Renal pelvis (tissue), 12 donors: ENCODE measurements at places on chromosomes 11 and 22. TPM values are rescaled to one million over a fixed set of nuclear protein-coding genes. Genes with fewer than 3 reads are reported as not detected.

Gene NEU3
- polyA plus RNA-seq: 9.0 TPM

Gene SPDYC
- polyA plus RNA-seq: not detected

GRCh38 chr22:17549183-17549582, 14.1 kb upstream of the SLC25A18 start:
- no peak for DNase-seq

Gene RIBC2
- 7.0 TPM for polyA plus RNA-seq

DNA sequence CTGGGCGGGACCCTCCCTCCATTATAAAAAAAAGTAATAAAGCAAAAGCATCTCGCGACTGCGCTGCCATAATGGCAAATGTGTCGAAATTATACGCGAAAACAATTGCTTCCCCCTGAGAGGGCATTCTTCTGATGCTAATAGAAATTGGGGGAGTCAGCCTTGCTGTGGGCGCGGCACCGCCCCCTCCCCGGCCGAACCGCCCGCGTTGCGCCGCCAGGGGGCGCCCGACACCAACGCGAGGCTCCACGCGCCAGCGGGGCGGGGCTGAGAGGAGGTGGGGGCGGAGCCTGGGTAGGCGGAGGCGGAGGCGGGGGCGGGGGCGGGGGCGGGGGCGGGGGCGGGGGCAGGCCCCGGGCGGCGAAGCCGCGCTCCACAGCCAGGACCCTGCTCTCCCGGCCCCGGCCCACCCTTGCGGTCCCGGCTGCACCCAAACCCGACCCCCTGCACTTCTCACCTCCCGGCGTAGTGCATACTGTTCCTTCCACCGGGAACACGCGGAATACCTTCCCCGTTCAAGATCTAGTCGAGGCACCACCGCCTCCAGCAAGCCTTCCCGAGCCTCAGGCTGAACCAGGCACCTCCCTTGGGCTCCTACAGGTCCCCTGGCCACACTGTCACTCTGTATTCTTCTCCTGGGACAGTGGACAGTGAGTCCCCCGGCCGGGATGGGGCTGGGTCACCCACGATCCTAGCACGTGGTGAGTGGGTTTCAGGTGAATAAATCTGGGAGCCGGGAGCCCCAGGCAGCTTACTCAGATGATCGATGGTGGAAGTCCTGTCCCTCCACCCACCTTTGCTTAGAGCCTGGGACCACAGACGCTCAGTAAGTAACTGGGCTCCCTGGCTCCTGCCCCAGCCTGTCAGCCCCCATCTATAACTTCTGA, 15.5 kb upstream of the UPK3A start:
- no peak for DNase-seq

DNA sequence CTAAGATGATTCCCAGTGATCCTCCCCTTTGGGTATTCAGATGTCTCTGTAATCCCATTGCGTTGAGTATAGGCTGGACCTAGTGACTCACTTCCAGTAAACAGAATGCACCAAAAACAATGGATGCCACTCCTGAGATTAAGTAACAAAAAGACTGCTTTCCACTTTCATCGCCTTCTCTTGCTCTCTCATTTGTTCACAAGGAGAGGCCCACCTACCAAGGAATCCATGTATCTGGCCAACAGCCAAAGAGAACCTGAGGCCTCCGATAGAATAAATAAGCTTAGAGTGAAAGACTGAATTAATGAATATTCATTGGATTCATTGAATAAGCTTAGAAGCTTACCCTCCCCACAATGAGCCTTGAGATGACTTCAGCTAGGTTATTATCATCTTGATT, 454.6 kb downstream of the KCNA4 start:
- DNase-seq: no peak

Gene FAM181B
- 3.7 TPM for polyA plus RNA-seq

GRCh38 chr11:93528757-93529645, 14.2 kb downstream of the SMCO4 start:
- DNase-seq: no peak

GRCh38 chr11:117202386-117203068, 3.4 kb downstream of the TAGLN start:
- DNase-seq: no peak

Gene KRTAP5-7
- 0.21 TPM for polyA plus RNA-seq

Gene MRGPRX2
- not detected for polyA plus RNA-seq

DNA sequence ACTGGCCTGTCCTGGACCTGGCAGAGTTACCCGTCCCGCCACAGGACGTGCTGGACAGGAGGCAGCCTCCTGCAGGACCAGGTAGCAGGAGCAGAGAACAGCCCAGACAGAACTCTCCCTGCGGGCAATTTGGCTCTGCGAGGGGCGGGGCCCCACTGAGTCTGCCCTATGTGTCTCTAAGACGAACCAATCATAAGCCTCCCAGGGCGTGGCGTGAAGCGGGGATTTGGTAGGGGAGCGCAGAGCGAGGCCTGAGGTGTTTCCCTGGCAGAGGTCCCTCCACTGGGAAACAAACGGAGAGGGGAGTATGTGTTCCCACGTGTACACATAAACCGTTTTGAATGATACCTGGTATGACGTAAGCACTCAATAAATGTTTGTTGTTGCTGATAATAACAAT, 7.4 kb downstream of the CD82 start:
- DNase-seq: no peak

Gene F2
- 0.62 TPM for polyA plus RNA-seq

DNA sequence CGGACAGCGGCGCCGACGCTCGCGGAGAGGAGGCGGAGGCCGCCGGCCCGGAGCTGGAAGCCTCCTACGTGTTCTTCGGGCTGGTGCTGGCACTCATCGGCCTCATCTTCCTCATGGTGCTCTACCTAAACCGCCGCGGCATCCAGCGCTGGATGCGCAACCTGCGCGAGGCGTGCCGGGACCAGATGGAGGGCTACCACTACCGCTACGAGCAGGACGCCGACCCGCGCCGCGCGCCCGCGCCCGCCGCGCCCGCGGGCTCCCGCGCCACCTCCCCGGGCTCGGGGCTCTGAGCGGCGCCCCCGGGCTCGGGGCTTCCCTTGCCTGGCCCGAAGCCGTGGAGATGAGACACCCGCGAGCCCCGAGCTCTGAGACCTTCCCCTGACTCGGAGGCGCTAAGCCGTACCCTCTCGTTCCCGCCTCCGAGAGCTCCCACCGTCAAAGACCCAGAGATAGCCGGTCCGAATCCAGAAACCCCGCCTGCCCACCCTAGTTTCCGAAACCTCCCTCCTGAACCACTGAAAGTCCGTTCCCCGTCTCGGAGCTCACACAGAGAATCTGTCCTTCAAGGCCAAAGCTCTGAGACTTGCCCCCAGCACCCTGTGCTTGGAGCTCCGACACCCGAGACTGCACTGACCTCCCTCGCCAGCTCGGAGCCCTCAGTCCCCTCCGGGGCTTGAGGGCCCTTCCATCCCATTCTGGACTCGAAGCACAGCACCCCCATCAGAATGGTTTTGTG, 1.5 kb downstream of the TPBGL start:
- DNase-seq: no peak

GRCh38 chr11:10663990-10664389, 29.6 kb downstream of the IRAG1 start:
- no peak for DNase-seq

- DNase-seq: no peak
Observed at GRCh38 chr11:1675536-1676228, 21.3 kb upstream of the KRTAP5-6 start.

DNA sequence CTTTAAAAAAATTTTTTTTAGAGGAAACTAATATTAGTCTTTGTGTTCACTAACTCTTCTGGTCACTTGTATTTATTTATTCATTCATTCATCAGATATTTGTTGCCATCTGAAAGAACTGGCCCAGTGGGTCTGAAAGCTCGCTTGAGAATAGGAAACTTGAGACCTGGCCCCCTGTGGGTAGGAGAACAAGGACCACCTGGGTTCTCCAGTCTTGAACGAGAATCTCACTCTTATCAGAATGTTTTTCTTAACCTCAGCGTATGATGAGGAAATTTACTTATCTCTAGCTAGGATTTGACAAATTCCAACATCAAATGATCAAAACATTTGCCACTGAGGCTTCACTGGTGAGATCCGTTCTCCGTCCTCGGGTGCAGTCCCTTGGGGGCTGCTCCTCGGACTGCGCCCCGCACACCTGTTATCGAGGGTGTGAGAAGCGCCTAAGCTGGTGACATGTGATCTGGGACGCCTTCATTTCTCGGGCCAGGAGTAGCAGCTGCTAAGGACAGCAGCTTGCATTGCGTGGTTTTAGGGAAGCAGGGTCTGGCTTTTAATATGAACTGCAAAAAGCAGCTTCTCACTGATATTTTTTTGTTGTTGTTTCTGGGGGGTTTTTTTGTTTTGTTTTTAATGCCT, 6.3 kb downstream of the C22orf31 start:
- no peak for DNase-seq

GRCh38 chr11:65152122-65152521, 17.8 kb upstream of the SYVN1 start:
- DNase-seq: no peak

Gene TSPAN18
- polyA plus RNA-seq: 62.0 TPM

Gene PNPLA3
- 1.8 TPM for polyA plus RNA-seq

GRCh38 chr22:19998232-19998951, 18.2 kb downstream of the ARVCF start:
- DNase-seq: no peak

Gene SAA2
- 0.31 TPM for polyA plus RNA-seq

Gene POU2AF2
- polyA plus RNA-seq: not detected

- DNase-seq: no peak
Observed at GRCh38 chr22:36343070-36343719, 44.6 kb downstream of the MYH9 start.

DNA sequence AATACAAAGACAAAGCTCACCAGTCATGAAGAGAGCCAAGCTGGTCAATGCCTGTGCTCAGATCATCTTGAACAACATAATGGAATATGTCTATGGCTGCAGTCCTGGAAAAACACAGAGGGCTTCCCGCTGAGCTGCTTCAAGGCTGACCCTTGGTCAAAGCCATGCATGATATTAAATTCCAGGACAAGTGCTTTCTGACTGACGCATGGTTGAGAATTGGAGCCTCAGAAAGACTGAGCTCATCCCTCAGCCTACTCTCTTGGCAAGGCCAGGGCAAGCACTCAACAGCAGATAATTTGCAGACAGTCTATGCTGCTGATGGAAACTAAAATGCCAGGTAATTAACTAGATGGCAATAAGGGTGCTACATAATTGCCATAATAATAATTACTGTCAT, 89.2 kb downstream of the GALNT18 start:
- DNase-seq: no peak

GRCh38 chr11:87036756-87037449, 831 bp upstream of the TMEM135 start:
- no peak for DNase-seq

Gene OR51I1
- not detected for polyA plus RNA-seq
